ENCODE measurements at places on chromosomes 1 and 21.

- peaks cover 7% of the 10 kb centered on the region for H3K27me3 ChIP-seq
- no peak for DNase-seq
- H3K4me3 ChIP-seq, result no peak overlapping the region
- peaks cover 16% of the 10 kb centered on the region for H3K4me1 ChIP-seq
- H3K36me3 ChIP-seq, result no peaks in the 10 kb centered on the region
Measured at GRCh38 chr1:84775535-84775920, 85.3 kb upstream of the SSX2IP start.

GRCh38 chr1:220556641-220557040 lies 28.7 kb downstream of the MARK1 start:
- H3K4me1 ChIP-seq, result no peaks in the 10 kb centered on the region
- DNase-seq, result no peak
- H3K27me3 ChIP-seq, result no peaks in the 10 kb centered on the region
- no peak overlapping the region for H3K27ac ChIP-seq
- no peaks in the 10 kb centered on the region for H3K36me3 ChIP-seq

DNA sequence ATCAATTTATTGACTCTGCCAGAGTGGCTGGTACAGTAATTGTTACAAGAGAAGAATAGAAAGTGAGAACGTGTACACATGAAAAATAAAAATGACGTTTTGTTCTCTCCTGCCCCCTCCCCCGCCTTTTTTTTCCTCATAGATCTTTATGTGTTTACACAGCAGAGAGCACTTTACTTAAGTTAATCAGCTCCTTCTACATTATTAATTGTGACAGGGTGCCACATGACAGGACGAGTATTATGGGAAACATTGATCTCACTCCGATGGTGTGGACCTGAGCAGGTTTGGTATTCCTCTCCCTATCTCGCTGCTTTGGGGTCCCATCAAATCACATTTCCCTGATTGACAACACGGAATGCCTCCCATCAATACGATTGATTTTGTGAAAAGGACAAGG lies 285.7 kb downstream of the TM2D1 start:
- no peaks in the 10 kb centered on the region for H3K27me3 ChIP-seq
- no peaks in the 10 kb centered on the region for H3K4me1 ChIP-seq
- no peak overlapping the region for H3K27ac ChIP-seq
- no peak for DNase-seq
- H3K4me3 ChIP-seq, result no peak overlapping the region
- H3K36me3 ChIP-seq, result no peaks in the 10 kb centered on the region

GRCh38 chr21:42337830-42338728 lies 12.7 kb downstream of the TFF2 start:
- no peaks in the 10 kb centered on the region for H3K36me3 ChIP-seq
- peaks cover 13% of the 10 kb centered on the region for H3K27me3 ChIP-seq
- peak; percentile 87 for DNase-seq
- peaks cover 32% of the 10 kb centered on the region for H3K4me1 ChIP-seq
- H3K27ac ChIP-seq, result peak overlapping the region; percentile 63
- peak overlapping the region; percentile 77 for H3K4me3 ChIP-seq

GRCh38 chr1:60911966-60912697 lies 170.2 kb upstream of the NFIA start:
- H3K4me1 ChIP-seq, result no peaks in the 10 kb centered on the region
- no peak overlapping the region for H3K4me3 ChIP-seq
- no peaks in the 10 kb centered on the region for H3K36me3 ChIP-seq
- DNase-seq, result no peak

DNA sequence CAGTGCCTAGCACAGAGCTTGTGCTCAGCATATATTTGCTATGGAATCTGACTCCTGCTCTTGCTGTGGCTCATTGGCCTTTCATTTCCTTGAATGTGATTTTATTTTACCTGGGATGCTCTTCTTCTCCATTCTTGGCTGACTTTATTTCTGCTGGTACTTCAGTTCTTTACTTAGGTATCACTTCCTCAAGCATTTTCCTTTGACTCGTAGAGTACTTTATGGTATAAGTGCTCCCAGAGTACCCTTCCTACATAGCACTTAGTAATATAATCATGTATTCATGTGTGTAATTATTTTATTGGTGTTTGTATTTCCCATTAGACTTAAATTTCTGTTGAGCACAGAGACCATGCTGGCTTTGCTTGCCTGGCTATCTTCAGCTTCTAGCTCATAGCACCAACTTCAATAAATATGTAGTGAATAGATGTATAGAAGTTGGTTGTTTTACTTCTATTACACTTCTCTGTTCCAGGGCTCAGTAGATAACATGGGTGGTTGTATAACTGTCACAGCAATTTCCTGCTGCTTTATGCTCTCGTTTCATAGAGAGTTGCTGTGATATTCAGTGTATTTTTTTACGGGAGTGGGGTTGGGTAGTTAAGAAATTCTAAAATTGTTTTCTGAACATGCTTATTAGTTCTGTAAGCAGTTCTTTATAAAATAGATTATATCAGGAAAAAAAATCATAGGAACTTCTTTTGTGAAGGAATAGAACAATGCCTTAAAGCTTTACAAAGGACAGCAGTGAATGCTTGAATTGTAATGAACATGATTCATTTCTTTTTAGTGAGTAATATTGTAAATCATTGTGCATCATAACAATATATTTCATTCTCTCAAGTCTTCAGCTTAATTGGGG lies 112.2 kb downstream of the NEK7 start:
- no peak overlapping the region for H3K27ac ChIP-seq
- no peak overlapping the region for H3K4me3 ChIP-seq
- DNase-seq, result no peak
- H3K27me3 ChIP-seq, result no peaks in the 10 kb centered on the region

DNA sequence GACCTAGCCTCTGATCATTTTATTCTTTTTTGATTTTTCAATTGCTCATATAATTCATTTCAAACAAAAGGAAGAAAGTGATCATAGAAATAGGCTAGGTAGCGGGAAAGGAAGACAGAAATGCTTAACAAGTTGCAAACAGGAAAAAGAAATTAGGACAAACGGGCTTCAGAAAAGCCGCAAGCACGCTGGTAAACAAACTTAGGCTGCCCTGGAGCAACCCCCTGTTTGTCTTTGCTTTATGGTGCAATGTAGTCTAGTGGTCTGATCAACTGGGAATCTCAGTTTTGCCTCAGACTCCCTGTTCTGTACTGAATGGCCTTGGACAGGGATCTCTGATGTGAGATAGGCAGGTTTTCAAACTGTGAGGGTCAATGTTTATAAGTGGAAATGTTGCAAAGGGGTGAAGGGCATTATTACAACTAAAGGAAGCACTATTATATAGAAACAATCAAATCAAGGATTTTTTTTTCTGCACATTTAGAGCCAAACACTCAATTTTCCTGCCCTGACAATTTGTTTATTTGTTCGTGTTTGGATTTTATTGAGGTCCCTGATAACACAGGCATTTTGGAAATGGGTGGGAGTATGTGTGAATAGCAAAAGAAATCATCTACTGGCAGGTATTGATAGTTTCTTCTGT lies 146.8 kb upstream of the NRIP1 start:
- no peaks in the 10 kb centered on the region for H3K27me3 ChIP-seq
- no peaks in the 10 kb centered on the region for H3K4me1 ChIP-seq
- DNase-seq, result no peak

All from activated T-cell treated with anti-CD3 and anti-CD28 coated beads, Interleukin-2, amount 50 U/mL, for 72 hours (primary cell).